ENCODE measurements at places on chromosomes 4 and X.

- DNase-seq, result no peak
Observed at GRCh38 chr4:11585506-11585905, 156.8 kb upstream of the HS3ST1 start.

GRCh38 chr4:151291485-151291884 is 14.5 kb downstream of the PRSS48 start:
- no peak for DNase-seq

- DNase-seq, result no peak
Observed at GRCh38 chrX:120750381-120750780, 120.5 kb upstream of the C1GALT1C1 start.

DNA sequence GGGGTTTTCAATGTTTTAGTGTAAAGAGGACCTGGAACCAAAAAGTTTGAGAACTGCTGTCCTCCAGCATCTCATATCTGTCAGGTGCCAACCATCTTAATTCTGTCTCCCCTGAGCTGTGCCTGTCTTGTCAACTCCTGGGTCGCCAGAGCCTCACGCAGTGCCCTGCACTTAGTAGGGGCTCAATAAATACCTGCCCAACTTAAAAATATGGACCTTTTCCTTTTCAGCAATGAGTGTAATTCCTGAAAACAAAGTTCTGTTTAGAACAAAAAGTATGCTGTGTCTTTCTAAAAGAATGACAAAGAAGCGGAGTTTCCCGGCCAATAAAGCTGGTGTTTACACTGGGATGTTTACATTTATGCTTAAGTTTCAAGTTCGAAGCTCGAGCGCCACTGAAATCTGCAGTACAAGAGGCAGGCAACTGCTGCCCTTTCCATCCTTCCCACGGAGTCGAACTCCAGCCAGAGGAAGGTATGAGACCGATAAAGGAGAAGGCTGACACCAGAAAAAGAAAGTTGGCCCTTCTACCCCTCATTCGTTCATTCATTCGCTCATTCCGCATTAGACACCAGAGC is 1.1 kb upstream of the HTATSF1 start:
- DNase-seq, result no peak

GRCh38 chr4:68193194-68193593 is 52.3 kb downstream of the TMPRSS11B start:
- no peak for DNase-seq

- no peak for DNase-seq
Observed at GRCh38 chr4:153409412-153409811, 56.7 kb upstream of the TMEM131L start.

- no peak for DNase-seq
Observed at GRCh38 chrX:71989768-71990426, 79.3 kb downstream of the NHSL2 start.

DNA sequence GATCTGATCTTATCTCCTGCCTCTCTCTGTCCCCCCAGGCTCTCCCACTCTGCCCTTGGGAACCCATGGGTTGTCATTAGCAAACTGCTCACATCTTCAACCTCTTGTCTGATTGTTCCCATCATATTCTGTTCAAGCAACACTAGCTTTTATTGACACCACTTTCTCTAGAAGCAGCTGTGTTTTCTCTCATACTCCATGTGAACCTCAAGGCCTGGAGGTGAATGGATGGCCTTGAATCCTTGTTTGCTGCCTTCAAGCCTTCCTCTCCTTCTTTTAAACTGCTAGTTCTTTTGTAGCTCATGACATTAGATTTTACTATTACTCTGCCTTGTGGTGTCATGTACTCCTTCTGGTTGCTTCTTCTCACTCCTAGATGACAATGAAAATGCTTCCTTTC is 149.5 kb upstream of the WDFY3 start:
- DNase-seq, result no peak

GRCh38 chr4:111636961-111637585 is 508.2 kb upstream of the FAM241A start:
- DNase-seq, result no peak

DNA sequence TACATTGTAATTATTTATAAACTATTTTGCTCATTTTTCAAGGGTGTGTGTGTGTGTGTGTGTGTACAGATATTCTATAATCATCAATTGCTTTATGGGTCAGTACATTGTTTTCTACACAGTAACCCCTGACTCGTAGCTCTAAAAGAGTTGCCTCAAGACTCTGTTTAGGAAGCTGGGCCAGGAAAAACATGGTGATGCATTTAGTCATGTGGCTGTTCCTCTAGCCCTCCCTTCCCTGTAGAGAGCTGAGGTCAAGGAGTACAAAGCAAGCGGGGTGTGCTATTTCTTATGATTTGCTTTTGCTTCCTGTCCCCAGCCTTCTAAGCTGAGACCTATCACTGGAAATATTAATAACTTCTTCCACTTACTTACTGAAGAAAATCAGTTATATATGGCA is 34.8 kb upstream of the SPANXD start:
- no peak for DNase-seq

DNA sequence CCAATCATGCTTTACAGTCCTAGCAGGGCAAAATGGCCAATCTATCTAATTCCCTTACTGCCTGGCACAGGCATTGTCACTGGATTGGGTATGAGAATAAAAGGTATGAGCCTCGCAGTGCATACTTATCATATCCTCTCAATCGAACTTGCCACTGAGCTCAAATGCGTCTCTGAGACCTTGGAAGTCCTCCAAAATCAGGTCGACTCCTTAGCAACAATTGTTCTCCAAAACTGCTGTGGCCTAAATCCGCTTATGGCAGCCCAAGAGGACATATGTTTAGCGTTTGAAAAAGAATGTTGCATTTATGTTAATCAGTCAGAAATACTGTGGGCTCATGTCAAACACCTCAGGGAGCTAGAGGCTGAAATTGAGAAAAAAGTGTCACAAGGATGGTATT is 69.7 kb downstream of the SPIN4 start:
- DNase-seq, result no peak

DNA sequence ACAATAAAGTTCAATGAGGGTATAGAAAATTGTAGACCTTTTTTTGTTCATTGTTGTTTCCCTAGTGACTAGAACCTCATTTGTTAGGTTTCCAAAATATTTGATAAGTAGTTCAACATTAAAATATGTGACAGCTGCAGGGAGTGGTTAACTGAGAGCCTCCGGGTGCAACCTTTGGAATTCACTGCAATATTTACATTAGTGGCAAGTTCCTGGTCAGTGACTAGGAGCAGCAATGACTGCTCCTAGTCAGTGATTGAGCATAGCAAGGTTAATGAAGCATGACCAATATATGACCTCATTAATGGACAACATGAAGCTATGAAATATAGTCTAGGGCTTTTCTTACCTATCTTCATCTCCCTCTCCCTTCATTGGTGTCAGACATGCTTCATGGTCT is 65.8 kb upstream of the FAM47A start:
- DNase-seq, result no peak

DNA sequence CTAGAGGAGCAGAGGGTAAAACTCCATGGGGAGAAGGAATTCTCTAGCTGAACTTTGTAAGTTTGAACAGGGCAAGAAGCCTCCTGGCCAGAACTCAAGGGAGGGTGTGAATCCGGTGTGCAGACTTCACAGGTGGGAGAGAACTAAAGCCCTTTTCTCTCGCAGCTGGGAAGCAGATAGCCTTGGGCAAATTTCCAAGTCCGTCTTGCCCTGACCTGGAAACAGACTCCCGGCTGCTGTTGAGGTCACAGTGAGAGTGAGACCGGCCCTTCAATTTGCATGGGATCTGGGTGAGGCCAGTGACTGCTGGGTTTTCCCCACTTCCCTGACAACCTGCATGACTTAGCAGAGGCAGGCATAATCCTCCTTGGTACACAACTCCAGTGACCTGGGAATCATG is 94.5 kb upstream of the ZNF827 start:
- DNase-seq, result no peak

DNA sequence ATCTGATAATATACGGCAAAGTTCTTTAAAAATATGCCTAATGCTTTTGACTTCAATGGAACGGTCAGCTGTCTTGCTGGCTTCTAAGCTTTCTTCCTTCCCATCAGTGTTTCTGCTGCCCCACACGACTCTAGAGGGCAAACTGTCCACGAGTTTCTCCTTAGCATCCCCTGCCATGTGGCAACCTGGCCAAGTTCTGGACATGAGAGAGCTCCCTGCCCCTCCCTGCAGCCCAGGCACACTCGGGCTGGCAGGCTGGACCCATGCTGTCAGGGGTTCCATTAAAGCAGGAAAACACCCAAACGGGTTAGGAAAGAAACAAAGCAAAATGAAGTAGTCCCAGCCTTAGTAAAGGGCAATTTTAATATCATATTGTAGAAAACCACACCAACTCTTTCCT is 38.8 kb downstream of the KDR start:
- DNase-seq, result no peak

DNA sequence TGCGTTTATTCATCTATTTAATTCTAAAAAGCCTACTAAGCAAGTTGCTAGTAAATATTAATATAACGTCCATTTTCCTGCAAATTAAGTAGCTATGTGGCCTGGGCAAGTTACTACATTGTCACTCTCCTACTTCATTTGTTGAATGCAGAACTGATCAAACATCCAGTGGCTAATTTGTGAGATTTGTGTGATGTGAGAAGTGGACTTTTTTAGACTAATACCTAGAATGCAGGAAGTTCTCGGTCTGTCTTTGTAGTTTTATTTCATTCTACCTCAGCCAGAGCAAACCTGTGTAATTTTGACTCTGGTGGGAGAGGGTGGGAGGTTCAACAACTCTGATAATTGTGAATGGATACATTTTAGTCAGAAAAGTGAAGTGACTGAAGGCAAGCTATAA is 840 bp downstream of the GUF1 start:
- DNase-seq, result no peak

DNA sequence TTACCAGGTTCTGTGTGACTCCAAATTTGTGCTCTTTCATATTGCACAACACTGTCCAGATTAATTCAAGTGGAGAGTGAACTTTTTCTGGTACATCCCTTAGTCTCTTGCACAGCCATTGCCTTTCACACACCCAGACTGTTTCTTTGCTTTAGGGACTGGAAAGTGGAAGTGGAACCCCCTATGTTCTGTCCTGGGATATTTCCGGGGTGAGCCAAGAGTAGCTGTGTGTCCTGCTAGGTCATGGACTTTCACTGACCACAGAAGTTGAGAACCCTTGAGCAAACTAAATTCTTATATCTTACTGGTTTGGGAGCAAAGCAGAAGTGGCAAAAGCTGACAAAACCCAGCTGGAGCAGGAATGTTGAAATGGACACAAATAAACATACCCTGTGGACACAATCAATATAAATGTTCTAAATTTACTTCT is 10.3 kb upstream of the VSIG4 start:
- no peak for DNase-seq

DNA sequence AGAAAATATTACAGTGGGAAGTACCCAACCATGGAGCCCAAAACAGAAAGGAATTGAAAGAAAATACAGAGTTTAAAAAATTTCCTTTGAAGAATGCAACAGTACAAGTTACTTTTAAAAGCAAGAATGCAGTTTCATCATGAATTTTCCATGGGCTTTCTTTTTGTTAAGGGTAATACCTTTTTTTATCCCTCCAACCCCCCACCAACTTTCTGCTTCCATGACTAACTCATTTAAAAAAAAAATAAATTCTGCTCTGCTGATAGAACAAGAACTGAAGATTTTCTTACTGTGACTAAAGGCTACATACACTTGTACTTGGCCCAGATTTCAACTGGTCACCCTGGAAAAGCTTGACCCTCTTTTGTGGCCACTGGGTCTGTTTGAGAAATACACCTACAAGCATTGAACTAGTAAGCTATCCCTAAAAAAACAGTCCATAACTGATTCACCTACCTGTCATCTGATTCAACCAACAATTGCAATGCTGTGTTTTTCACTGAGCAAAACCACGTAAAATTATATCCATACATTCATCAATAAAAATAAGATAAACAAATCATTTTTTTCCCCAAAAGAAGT is 214.2 kb downstream of the NSUN7 start:
- no peak for DNase-seq

- peak; percentile 2 for DNase-seq
Observed at GRCh38 chrX:106168107-106168506, at the start of gene PWWP3B. Gene PWWP3B, plus strand, starts transcription at chrX:106168305. Its CDS starts 37,128 bp downstream, at chrX:106205433.

DNA sequence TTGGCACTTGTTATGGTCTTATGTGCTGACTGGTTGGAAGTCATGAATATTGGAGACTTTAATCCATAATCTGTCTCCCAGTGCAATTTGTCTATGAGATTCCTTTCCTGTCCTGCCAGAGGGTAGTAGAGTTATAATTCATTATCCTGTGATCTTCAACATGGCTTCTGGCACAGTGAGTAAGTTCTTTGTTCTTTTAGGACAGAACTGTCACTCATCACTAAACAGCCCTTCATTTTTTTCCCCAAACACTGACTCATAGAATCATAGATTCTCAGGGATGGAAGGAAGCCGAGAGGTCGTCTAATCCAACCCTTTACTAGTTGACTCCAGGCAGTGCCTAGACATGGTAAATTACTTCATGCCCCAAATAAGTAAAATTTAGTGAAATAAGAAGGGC is 78.4 kb downstream of the LUZP4 start:
- no peak for DNase-seq

GRCh38 chrX:73850124-73851013 is 287.4 kb downstream of the CHIC1 start:
- no peak for DNase-seq

GRCh38 chrX:9848718-9849479 is 62.7 kb downstream of the SHROOM2 start:
- no peak for DNase-seq

DNA sequence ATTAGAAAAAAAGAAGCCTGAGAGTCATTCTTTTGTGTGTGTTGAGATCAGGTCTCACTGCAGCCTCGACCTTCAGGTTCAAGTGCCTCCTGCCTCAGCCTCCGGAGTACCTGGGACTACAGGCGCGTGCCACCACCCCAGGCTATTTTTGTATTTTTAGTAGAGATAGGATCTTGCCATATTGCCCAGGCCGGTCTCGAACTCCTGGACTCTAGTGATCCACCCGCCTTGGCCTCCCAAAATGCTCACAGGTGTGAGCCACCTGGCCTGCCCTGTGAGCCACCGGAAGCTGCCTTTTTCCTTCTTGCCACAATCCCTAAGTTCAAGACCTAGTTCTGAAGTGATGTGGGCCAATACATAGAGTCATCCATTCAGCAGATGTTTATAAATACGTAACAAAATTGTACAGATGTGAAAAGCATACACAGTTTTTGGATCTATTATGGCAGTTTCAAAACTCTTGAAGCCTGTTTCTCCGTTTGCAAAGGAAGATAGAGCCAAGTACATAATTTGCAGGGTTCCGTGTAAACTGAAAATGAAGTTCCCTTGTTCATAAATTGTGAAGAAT is 536 bp upstream of the CTSO start:
- no peak for DNase-seq

DNA sequence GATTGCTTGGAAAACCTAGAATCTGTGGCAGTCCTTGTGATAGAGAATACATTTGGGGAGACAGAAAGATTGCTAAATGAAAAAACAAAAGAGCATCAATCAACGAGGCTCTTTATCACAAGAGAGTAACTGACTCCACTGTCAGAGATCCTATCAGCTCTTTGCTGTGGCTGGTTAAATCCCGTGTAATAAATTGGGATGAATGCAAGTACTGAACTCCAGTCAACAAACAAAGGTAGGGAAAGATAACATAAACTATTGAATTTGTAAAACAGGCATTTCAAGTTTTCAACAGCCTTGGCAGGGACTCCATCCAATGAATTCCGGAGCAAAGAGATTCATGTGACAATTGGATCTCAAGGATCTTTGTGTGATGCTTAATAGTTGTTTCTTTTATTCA is 21.3 kb downstream of the MMRN1 start:
- no peak for DNase-seq
